Kidney (tissue), 22 donors: ENCODE measurements at places on chromosomes 3 and 15. TPM values are rescaled to one million over a fixed set of nuclear protein-coding genes. Genes with fewer than 3 reads are reported as not detected.

GRCh38 chr3:157301755-157302154 is 134.9 kb upstream of the PTX3 start:
- no peak for DNase-seq

- DNase-seq, result no peak
Measured at GRCh38 chr15:70378126-70379031, 280.7 kb upstream of the TLE3 start.

- DNase-seq, result peak; percentile 35
Measured at GRCh38 chr15:57591822-57592367, at the start of gene MYZAP. MYZAP (plus strand) TSS chr15:57591904; CDS start chr15:57592035, 131 bp downstream.

- DNase-seq, result no peak
Measured at GRCh38 chr3:25831578-25831977, 41.7 kb downstream of the OXSM start.

The OR5K2 gene
- polyA plus RNA-seq, result not detected

GRCh38 chr3:128041344-128041743 is 10.9 kb upstream of the SEC61A1 start:
- DNase-seq, result no peak

DNA sequence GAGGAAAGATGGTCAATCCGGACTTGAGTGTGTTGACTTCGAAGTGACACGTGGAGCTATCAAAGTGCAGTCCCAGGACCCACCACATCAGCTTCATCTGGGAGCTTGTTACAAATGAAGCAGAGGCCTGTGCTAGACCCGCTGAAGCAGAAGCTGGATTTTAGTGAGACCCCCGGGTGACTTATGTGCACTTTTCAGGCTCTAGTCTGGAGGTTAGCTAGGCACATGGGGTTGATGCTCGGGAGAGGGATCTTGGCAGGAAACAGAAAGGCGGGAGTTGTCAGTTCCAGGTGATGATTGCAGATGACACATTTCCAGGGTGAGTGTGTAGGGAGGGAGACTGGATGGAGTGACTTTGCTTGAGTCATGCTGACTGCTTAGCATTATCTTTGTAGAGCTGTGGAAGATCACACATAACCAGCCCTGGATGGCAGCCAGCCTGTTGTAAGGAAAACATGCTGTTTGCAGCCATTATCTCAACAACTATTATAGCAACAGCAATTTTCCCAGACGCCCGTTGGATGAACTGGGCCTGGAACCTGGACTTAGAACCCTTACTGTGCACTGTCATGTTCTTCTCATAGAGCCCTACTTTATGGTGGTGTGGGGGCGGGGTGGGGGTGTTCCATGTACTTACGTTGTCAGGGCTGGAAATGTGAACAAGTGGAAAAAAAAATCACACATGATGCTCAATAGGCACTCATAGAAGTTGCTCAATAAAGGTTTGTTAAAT is 122.4 kb downstream of the THSD4 start:
- peak; percentile 75 for DNase-seq

- DNase-seq, result no peak
Measured at GRCh38 chr3:124089214-124089613, 97.3 kb upstream of the ROPN1 start.

DNA sequence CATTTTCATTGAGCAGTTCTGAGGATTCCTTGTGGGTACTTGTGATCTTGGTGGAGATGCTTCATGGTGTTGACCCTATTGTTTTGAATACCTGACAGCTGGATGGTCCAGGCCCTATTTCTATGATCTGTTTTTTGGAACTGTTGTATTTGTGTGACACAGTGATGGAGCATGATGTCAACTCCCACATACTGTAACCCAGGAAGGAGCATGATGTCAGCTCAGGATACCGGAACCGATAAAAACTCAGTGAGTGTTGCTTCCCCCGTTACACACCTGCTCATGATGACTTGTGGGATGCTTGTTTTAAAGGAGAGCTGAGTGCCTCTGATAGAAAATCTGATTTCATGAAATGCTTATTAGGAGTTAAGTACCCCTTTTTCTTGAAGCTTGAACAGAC is 45.1 kb downstream of the ZBTB38 start:
- DNase-seq, result no peak

DNA sequence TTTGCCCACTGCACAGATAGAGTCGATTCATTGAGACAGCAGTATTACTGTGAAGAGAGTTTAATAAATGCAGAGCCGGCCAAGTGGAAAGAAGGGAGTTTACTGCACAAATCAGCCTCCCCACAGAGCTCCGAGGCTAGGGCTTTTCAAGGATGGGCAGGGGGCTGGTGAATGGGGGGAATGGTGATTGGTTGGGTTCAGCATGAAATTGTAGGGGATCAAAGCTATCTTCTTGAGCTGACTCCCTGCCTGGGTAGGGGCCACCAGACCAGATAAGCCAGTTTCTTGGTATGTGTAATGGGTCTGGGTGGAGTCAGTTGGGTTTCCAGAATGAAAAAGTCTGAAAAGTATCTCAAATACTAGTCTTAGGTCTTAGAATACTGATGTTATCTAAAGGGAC is 66.6 kb downstream of the SYNPR start:
- no peak for DNase-seq

DNA sequence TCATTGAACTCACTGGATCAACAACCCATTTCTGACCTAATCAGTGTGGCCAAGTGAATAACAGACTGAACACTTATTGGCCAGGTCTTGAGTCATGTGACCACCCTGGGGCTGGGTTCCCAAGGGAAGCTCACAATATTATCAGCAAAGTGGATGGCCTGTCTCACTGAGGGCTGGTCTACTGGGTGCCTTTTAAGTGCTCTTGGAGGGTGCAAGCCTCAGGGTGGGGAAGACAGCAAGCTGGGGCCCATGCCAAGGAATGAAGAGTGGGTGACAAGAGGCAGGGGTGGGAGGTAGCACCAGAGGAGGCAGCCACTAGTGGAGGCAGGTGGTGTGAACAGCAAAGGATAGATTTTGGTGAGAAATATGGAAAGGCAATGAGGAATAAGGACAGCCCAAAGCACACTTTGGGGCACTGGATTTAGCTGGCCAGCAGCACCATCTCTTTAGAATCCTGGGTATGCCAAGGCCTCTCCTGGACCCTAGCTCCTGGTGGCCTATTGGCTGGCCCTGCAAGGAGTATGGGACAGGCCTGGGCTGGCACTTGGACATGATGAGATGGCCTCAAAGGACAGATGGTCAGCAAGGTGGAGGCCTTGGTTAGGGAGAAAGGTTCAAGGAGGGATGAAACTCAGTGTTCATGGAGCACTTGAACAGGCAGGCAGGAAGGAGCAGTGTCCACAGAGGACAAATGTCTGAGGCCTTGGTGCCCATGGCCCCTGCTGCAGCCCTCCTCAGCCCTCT is 34.2 kb downstream of the HMCES start:
- no peak for DNase-seq

The ZNF660 gene
- 0.69 TPM for polyA plus RNA-seq

DNA sequence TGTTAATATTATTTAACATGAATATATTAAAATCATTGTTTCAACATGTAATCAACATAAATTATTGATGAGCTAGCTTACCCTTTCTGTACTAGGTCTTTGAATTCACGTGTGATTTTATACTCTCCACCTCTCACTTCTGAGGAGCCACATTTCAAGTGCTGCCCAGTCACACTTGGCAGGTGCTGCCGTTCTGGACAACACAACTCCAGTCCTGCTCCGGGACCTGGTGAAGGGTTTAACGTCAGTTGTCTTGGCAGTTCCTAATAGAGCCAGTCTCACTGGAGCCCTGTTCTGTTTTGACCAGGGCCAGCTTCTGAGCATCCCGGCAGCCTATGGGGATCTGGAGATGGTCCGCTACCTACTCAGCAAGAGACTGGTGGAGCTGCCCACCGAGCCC is 64.1 kb downstream of the LRRK1 start:
- DNase-seq, result no peak

GRCh38 chr15:58980351-58980939 is 7.0 kb upstream of the RNF111 start:
- peak; percentile 66 for DNase-seq

- peak; percentile 80 for DNase-seq
Measured at GRCh38 chr3:127536830-127537812, 53.4 kb downstream of the TPRA1 start.

- DNase-seq, result no peak
Measured at GRCh38 chr3:148084931-148085330, 612.8 kb upstream of the AGTR1 start.

DNA sequence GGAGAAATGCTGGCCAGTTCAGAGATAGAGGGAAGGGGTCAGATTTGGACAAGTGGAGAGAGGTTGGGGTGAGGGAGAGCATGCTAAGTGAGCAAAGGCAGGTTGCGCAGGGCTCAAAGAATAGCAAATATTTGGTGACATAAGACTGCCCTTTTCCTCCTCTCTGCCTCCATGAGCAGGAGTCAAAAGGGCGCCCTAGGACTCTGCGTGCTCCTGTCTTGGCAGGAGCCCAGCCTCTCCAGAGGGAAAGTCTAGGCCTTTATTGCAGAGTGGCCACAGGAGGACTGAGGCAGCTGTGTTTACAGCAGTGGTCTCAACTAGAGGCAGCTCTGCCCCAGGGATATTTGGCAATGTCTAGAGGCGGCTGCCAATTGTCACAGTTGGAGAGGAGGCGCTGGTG is 165.6 kb downstream of the FAM43A start:
- no peak for DNase-seq

The GP5 gene
- polyA plus RNA-seq, result not detected

The CDC25A gene
- polyA plus RNA-seq, result 1.6 TPM

DNA sequence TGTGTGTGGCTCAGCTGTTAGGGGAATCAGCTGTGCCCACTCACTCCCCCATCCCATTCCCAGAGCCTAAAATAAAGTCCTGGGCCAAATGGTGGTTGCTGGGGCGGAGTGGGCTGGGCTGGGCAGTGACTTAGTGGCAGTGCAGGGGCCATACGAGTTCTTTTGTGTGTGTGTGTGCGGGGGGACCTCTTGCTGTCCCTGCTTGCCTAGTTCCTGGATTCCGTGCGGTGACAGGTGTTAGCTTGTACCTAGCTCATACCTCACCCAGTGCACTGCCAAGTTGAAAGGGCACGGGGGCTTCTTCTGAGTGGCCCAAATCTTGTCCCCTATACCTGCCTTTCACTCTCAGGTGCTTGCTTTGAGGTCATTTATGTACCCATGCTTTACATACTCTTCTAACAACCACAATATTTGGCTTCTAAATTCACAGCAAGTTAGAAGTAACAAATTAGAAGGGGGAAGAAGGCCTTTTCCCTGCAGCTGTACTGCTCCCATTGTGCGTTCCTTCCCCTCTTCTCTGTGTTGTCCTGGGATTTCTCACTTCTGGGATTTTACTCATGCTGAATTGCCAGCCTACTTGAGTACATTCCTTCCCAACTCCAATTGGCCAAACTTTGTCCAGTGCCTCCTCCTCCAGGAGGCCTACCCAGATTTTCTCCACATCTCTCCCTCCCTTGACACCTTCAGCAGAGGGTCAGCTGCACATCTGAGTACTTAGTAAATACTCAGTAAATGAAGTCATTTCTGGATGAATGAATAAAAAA is 66.3 kb upstream of the POLG start:
- no peak for DNase-seq

The SMAD6 gene
- 15.4 TPM for polyA plus RNA-seq

The TM4SF18 gene
- 14.2 TPM for polyA plus RNA-seq

The ITPKA gene
- polyA plus RNA-seq, result not detected

The GOLGA6A gene
- polyA plus RNA-seq, result not detected

DNA sequence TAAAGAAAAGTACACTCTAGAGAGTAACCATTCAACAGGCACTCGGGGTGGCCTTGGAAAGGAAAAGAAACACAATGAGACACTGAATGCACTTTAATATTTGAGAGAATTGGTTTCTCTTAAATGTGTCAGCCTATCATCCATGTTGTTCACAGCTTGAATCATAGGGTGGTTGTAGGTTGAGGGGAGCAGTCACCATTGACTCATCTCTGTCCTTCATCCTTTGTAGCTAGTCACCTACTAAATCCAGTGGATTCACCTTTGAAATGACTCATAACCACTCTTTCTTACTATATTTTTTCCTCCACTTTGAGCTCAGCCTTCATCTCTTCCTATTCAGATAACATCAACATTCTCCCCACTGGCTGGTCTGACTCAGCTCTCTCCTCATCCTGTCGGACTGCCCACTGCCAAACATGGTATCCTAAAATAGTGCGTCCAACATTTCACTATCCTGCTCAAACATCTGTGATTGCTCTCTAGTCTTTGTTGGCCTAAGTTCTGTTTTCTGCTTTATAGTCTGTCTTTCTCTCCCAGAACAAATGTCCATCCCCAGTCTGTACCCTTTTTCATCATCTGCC is 182.7 kb upstream of the GADL1 start:
- DNase-seq, result no peak

- no peak for DNase-seq
Measured at GRCh38 chr3:142046320-142047020, 102.9 kb downstream of the TFDP2 start.

The RARRES1 gene
- polyA plus RNA-seq, result 10.3 TPM

DNA sequence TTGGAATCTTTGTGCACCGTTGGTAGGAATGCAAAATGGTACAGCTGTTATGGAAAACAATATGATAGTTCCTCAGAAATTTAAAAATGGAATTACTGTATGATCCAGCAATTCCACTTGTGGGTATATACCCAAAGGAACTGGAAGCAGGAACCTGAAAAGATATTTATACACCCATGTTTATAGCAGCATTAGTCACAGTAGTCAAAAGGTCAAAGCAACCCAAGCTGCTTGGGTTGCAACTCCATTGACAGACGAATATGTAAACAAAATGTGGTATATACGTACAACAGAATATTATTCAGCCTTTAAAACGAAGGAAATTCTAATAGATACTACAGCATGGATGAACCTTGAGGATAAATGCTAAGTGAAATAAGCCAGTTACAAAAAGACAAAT is 35.0 kb upstream of the CAPN3 start:
- DNase-seq, result no peak

The TPM1 gene
- polyA plus RNA-seq, result 252 TPM

The STXBP5L gene
- not detected for polyA plus RNA-seq

- DNase-seq, result no peak
Measured at GRCh38 chr3:191282251-191283185, 46.7 kb upstream of the CCDC50 start.

DNA sequence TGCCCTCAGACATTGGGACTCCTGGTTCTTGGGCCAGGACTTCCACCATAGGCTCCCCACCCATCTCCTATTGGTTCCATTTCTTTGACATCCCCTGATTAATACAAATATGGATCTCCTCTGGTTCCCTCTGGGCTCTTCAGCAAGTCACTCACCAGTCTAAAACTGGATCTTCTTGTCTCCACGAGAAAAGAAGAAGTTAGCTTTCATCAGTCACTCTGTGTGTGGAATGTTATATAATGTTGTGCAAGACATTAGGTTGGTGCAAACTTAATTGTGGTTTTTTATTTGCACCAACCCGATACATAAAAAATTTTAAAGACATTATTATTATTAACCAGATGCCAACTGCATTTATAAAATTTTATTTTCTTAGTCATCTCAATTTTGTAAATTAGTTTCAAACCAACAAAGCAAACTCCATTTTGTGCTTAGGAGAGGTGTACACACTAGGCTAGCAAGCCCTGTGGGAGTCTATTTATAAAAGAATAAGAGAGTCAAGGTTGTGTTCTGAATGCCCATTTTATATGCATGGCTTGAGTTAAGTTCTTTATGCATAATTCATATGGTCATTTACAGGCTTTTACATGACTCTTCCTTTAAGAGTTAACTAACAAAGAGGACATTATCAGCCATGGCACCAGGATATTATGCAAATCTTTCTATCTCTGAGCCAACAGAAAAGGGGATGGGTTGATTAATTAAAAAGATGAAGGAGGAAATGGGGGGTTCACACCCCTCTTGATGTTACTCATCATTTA is 35.1 kb upstream of the IL12A start:
- no peak for DNase-seq

The SLC6A1 gene
- not detected for polyA plus RNA-seq
